HT-29 (cell line): ENCODE measurements at places on chromosomes 7 and 10. TPM values are rescaled to one million over a fixed set of nuclear protein-coding genes. Genes with fewer than 3 reads are reported as not detected.

- DNase-seq, result peak; percentile 89
These were observed 444.7 kb downstream of the DGKB start for GRCh38 chr7:14457568-14458453.

LRRC18 gene
- total RNA-seq, result not detected in 2 replicates

SHH gene
- total RNA-seq, result 21.7 and 22.6 TPM in 2 replicates

GRCh38 chr7:43164757-43165156 lies 52.3 kb downstream of the HECW1 start:
- no peak for DNase-seq

GRCh38 chr10:114561008-114561523 lies 97.0 kb downstream of the ABLIM1 start:
- DNase-seq, result no peak
